ENCODE measurements at places on chromosomes 4 and X. TPM values are rescaled to one million over a fixed set of nuclear protein-coding genes. Genes with fewer than 3 reads are reported as not detected.
A peak's percentile ranks its signal among the peaks of the same experiment; 100 is the strongest.

Gene DUSP21
- total RNA-seq = not detected

- no peak for DNase-seq
- peaks cover 7% of the 10 kb centered on the region for H3K4me1 ChIP-seq
- H3K27ac ChIP-seq = peak overlapping the region; percentile 42
- no peak overlapping the region for H3K4me3 ChIP-seq
- peaks cover 64% of the 10 kb centered on the region for H3K36me3 ChIP-seq
Observed at GRCh38 chr4:17597517-17597916, 16.9 kb upstream of the MED28 start.

GRCh38 chr4:122588453-122589238 is 32.2 kb downstream of the IL21 start:
- no peak overlapping the region for H3K27ac ChIP-seq
- DNase-seq = peak; percentile 50
- H3K4me3 ChIP-seq = no peak overlapping the region
- H3K4me1 ChIP-seq = peaks cover 35% of the 10 kb centered on the region
- no peaks in the 10 kb centered on the region for H3K27me3 ChIP-seq

- H3K4me1 ChIP-seq = peaks cover 6% of the 10 kb centered on the region
- H3K27me3 ChIP-seq = no peaks in the 10 kb centered on the region
- H3K36me3 ChIP-seq = peaks cover 4% of the 10 kb centered on the region
- H3K27ac ChIP-seq = no peak overlapping the region
- no peak overlapping the region for H3K4me3 ChIP-seq
Observed at GRCh38 chr4:169566021-169566818, 46.2 kb downstream of the NEK1 start.

DNA sequence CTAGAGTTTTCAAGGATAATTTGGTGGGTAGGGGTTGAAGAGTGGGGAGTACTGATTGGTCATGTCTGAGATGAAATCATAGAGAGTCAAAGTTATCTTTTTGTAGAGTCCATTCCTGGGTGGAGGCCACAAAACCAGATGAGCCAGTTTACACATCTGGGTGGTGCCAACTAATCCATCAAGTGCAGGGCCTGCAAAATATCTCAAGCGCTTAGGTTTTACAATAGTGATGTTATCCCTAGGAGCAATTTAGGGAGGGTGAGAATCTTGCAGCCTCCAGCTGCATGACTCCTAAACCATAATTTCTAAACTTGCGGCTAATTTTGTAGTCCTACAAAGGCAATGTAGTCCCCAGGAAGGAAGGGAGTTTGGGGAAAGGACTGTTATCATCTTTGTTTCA is 988.3 kb upstream of the LCORL start:
- no peaks in the 10 kb centered on the region for H3K4me1 ChIP-seq
- H3K27ac ChIP-seq = no peak overlapping the region
- H3K36me3 ChIP-seq = no peaks in the 10 kb centered on the region
- no peak for DNase-seq
- H3K4me3 ChIP-seq = no peak overlapping the region

DNA sequence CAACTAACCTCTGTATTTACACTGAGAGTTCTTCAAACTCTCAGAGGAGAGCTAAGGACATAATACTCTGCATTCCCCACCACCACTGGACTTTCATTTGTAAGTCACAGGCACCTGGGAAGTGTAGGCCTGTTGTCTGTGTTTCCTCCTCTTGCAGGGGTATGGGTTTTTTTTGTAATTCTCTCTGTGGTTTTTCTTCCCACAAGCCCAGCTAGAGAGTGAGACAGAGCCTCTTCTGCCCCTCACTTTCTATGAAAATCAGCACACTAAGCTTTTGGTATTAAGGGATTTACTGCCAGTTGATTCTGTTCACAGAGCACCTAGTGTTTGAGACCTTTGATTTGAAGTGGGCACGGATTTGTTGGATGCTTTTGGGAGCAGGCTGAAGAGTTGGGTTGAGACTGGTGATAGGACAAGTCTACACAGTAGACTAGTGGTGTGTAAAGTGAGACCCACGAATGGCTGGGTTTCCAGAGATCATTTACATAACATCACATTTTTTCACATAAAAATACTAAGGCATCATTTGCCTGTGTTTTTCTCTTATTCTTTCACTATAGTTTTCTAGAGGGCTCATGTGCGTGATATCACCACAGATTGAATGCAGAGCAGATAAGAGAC is 28.9 kb upstream of the WDR17 start:
- no peaks in the 10 kb centered on the region for H3K4me1 ChIP-seq
- peaks cover 2% of the 10 kb centered on the region for H3K27me3 ChIP-seq
- H3K36me3 ChIP-seq = no peaks in the 10 kb centered on the region
- no peak overlapping the region for H3K27ac ChIP-seq
- no peak for DNase-seq
- H3K4me3 ChIP-seq = no peak overlapping the region

All from activated CD4-positive, alpha-beta T cell treated with anti-CD3 and anti-CD28 coated beads, Interleukin-2, amount 10 ng/mL, durations not matched to agents 24 days and 14 days (primary cell).